ENCODE measurements at places on chromosomes 4 and X. TPM values are rescaled to one million over a fixed set of nuclear protein-coding genes. Genes with fewer than 3 reads are reported as not detected.

NEIL3 gene
- 2.5 TPM for polyA plus RNA-seq

DSPP gene
- 0.05 TPM for polyA plus RNA-seq

DNA sequence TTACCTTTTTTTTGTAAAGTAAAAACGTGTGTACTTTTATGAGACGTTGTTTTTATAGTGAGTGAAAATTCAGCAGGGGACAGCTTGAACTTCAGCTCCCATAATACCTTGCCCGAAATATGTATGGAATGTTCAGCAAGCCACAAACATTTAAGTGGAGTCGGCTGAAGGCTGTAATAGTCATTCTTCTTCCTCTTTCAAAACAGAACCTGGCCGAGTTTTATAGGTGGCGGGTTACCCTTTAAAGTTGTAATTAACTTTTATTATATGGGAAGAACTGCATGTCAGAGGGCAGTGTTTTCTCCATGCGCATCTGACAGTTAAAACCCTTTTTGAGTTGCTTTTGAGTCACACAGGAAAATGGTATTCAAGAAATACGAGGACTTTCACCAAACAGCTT, 50.7 kb downstream of the CLDN34 start:
- H3K4me1 ChIP-seq, result peaks cover 13% of the 10 kb centered on the region
- no peak overlapping the region for H3K4me3 ChIP-seq
- peaks cover 9% of the 10 kb centered on the region for H3K27me3 ChIP-seq
- DNase-seq, result no peak

GRCh38 chr4:186954509-186954908, 230.9 kb upstream of the FAT1 start:
- no peak overlapping the region for H3K27ac ChIP-seq
- DNase-seq, result no peak
- no peaks in the 10 kb centered on the region for H3K4me1 ChIP-seq
- H3K27me3 ChIP-seq, result no peaks in the 10 kb centered on the region

VSIG4 gene
- 16.8 TPM for polyA plus RNA-seq

PCDH10 gene
- 80.9 TPM for polyA plus RNA-seq

GRCh38 chr4:110878413-110878812, 255.5 kb upstream of the PITX2 start:
- H3K4me3 ChIP-seq, result no peak overlapping the region
- no peak for DNase-seq
- no peaks in the 10 kb centered on the region for H3K36me3 ChIP-seq
- H3K4me1 ChIP-seq, result no peaks in the 10 kb centered on the region

CENPVL2 gene
- polyA plus RNA-seq, result 7.7 TPM

NKX6-1 gene
- 18.4 TPM for polyA plus RNA-seq

CSAG2 gene
- polyA plus RNA-seq, result not detected

LUZP4 gene
- polyA plus RNA-seq, result not detected

DNA sequence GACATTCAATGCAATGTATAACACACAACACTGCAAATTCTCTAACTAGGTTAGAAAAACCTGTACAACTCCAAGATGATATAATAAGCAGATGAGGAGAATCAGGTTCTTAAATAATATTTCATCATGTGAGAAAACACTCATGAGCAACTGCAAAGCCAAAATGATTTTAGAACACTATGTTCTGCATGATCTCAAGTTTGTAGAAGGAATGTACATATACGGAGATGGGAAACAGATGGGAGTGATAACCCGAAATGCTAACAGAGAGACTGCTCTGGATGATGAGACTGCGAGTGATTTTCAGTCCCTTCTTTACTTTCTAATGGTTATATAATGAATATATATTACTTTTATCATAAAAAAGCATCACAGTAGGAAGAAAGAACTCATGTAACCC, 80.9 kb downstream of the PCYT1B start:
- no peak for DNase-seq
- no peak overlapping the region for H3K27ac ChIP-seq
- H3K36me3 ChIP-seq, result peaks cover 11% of the 10 kb centered on the region
- peaks cover 6% of the 10 kb centered on the region for H3K27me3 ChIP-seq
- peaks cover 6% of the 10 kb centered on the region for H3K4me1 ChIP-seq

GRCh38 chr4:19304028-19304427, 947.7 kb upstream of the SLIT2 start:
- no peaks in the 10 kb centered on the region for H3K4me1 ChIP-seq
- H3K4me3 ChIP-seq, result no peak overlapping the region
- no peaks in the 10 kb centered on the region for H3K27me3 ChIP-seq
- no peak for DNase-seq
- no peak overlapping the region for H3K27ac ChIP-seq
- no peaks in the 10 kb centered on the region for H3K36me3 ChIP-seq

NOX1 gene
- polyA plus RNA-seq, result 0.84 TPM

GIMD1 gene
- not detected for polyA plus RNA-seq

ABLIM2 gene
- polyA plus RNA-seq, result 60.4 TPM

WWC2 gene
- polyA plus RNA-seq, result 19.0 TPM

GAB1 gene
- 38.6 TPM for polyA plus RNA-seq

DNA sequence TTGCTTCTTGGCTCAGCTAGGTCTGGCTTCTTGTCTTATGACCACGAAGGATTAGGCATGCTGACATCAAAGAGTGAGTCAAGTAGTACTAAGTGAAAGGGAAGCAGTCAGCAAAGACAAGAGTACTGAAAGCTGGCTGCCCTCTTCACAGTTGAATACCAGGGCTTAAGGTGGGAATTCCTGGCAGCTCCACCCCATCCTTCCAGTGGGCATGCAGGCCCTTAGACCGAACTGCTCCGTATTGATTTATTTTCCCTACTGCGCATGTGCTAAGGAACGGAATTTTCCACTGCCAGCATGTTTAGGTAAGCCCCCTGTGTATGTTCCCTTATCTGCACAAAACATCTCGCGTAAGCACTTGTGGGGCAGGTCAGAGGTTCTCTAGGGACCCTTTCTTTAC, 2320.1 kb downstream of the ARAP2 start:
- no peak for DNase-seq
- no peak overlapping the region for H3K27ac ChIP-seq
- H3K4me1 ChIP-seq, result no peaks in the 10 kb centered on the region
- H3K36me3 ChIP-seq, result no peaks in the 10 kb centered on the region

- H3K27me3 ChIP-seq, result no peaks in the 10 kb centered on the region
- H3K4me3 ChIP-seq, result no peak overlapping the region
Observed at GRCh38 chr4:156763511-156763910, 208.1 kb downstream of the PDGFC start.

GRCh38 chrX:45424326-45424725, 223.7 kb upstream of the DIPK2B start:
- H3K27ac ChIP-seq, result no peak overlapping the region
- H3K27me3 ChIP-seq, result no peaks in the 10 kb centered on the region
- no peak overlapping the region for H3K4me3 ChIP-seq
- no peaks in the 10 kb centered on the region for H3K36me3 ChIP-seq
- no peaks in the 10 kb centered on the region for H3K4me1 ChIP-seq

SLC9B1 gene
- polyA plus RNA-seq, result 2.7 TPM

DNA sequence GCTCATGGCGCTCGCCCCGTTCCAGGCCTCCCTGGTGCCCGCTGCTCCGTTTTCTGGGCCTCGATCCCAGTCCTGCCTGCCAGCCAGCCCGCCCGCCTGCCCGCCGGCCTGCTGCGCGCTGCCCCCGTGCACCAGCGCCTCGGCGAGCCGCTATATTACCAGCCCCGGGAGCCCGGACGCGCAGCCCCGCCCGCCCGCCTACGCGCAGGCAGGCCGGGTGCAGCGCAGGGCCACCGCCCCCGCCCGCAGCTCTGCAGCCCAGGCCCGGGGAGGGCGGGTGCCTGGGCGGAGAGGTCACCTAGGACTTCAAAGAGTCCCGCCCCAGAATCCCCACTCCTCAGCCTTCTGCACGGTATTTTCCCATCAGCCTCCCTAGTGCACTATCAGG, at the start of gene MAOB:
TSS of gene MAOB (minus strand) at position 157 of the 388 bp plus-strand sequence. CDS start at position 6, 151 bp downstream.
- H3K36me3 ChIP-seq, result no peaks in the 10 kb centered on the region
- peaks cover 8% of the 10 kb centered on the region for H3K4me1 ChIP-seq
- peak within 1 kb of the TSS; percentile 40 for H3K4me3 ChIP-seq
- peak within 1 kb of the TSS; percentile 3 for H3K27ac ChIP-seq
- H3K27me3 ChIP-seq, result peaks cover 16% of the 10 kb centered on the region
- no peak for DNase-seq

DNA sequence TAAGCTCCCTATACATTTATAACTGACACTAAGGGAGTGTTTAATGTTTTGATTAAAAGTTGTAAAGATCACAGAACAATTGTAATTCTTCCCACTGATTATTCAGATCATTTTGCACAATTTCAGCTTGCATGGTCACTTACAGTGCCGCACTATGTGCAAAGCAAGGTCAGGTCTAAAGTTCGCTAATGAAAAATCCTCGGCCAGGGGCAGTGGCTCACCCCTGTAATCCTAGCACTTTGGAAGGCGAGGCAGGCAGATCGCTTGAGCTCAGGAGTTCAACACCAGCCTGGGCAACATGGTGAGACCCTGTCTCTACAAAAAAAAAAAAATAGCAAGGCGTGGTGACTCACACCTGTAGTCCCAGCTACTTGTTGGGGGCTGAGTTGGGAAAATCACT, 57.0 kb downstream of the PKD2 start:
- H3K36me3 ChIP-seq, result peaks cover 37% of the 10 kb centered on the region
- H3K27ac ChIP-seq, result no peak overlapping the region
- no peak overlapping the region for H3K4me3 ChIP-seq
- no peak for DNase-seq
- no peaks in the 10 kb centered on the region for H3K4me1 ChIP-seq

- H3K27ac ChIP-seq, result peak within 1 kb of the TSS; percentile 61
- H3K27me3 ChIP-seq, result no peaks in the 10 kb centered on the region
- H3K36me3 ChIP-seq, result peaks cover 16% of the 10 kb centered on the region
- H3K4me1 ChIP-seq, result peaks cover 18% of the 10 kb centered on the region
- peak within 1 kb of the TSS; percentile 58 for H3K4me3 ChIP-seq
Observed at GRCh38 chr4:24912252-24913118, at the start of gene CCDC149. CCDC149 (minus strand) TSS chr4:24913042; CDS start chr4:24912864, 178 bp downstream.

GPC3 gene
- polyA plus RNA-seq, result 73.0 TPM

MAGED4 gene
- 231 TPM for polyA plus RNA-seq

AFM gene
- polyA plus RNA-seq, result not detected

NUDT10 gene
- polyA plus RNA-seq, result 25.5 TPM

RNF150 gene
- 14.3 TPM for polyA plus RNA-seq

DNA sequence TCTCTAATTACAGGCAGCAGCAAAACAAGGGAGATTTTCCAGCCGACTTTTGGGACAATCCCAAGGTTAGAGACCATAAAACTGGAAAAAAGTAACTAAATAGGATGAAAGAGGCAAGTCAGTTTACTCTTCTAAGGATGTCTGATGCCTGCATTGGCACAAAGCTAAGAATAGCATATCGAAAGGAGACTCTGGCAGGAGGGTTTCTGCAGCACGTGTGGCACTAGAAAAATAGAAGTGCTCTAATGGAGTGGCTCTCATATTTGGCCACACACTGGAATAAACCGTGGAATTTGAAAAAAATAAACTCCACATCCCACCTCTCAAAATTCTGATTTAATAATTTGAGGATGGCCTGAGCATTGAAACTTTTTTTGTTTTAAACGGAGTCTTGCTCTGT, 77.2 kb upstream of the ARSJ start:
- no peak for DNase-seq
- H3K4me3 ChIP-seq, result no peak overlapping the region
- no peaks in the 10 kb centered on the region for H3K36me3 ChIP-seq
- no peaks in the 10 kb centered on the region for H3K4me1 ChIP-seq
- no peak overlapping the region for H3K27ac ChIP-seq

GRCh38 chr4:53050361-53050774, 188.3 kb downstream of the RASL11B start:
- H3K36me3 ChIP-seq, result no peaks in the 10 kb centered on the region
- DNase-seq, result no peak
- no peaks in the 10 kb centered on the region for H3K4me1 ChIP-seq
- H3K27me3 ChIP-seq, result no peaks in the 10 kb centered on the region
- H3K27ac ChIP-seq, result no peak overlapping the region

GRCh38 chrX:31872007-31872406, 800.2 kb upstream of the FTHL17 start:
- peak; percentile 12 for DNase-seq
- H3K36me3 ChIP-seq, result no peaks in the 10 kb centered on the region
- no peaks in the 10 kb centered on the region for H3K27me3 ChIP-seq
- H3K27ac ChIP-seq, result no peak overlapping the region
- H3K4me1 ChIP-seq, result no peaks in the 10 kb centered on the region

GABRE gene
- 12.6 TPM for polyA plus RNA-seq

GRCh38 chr4:82776925-82777542, 21.6 kb downstream of the SCD5 start:
- H3K27me3 ChIP-seq, result no peaks in the 10 kb centered on the region
- H3K36me3 ChIP-seq, result peaks cover 12% of the 10 kb centered on the region
- peak overlapping the region; percentile 40 for H3K27ac ChIP-seq
- no peak overlapping the region for H3K4me3 ChIP-seq
- H3K4me1 ChIP-seq, result peaks cover 41% of the 10 kb centered on the region

- H3K27ac ChIP-seq, result no peak overlapping the region
- peaks cover 6% of the 10 kb centered on the region for H3K36me3 ChIP-seq
- no peak overlapping the region for H3K4me3 ChIP-seq
- no peaks in the 10 kb centered on the region for H3K27me3 ChIP-seq
Observed at GRCh38 chr4:152894673-152895072, 41.5 kb upstream of the FHDC1 start.

DNA sequence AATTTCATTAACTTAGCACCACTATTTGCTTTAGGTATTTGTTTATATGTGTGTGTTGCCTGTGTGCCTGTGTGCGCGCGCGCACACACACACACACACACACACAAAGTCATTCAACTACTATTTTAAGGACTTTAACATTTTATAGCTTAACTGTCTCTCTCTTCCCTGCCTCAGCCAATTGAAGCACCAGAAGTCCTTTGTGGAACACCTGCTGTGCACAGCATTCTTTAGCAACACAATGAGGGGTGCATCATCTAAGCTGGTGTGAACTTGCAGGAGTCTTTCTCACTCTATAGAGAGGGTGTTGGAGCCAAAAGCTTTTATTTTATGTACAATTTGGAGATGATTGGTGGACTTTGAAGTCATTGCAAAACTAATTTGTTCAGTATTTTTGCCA, 31.3 kb downstream of the SLIT2 start:
- H3K4me3 ChIP-seq, result no peak overlapping the region
- no peak overlapping the region for H3K27ac ChIP-seq
- H3K4me1 ChIP-seq, result no peaks in the 10 kb centered on the region
- H3K27me3 ChIP-seq, result no peaks in the 10 kb centered on the region
- DNase-seq, result no peak

FSTL5 gene
- 28.3 TPM for polyA plus RNA-seq

PKD2 gene
- 24.4 TPM for polyA plus RNA-seq

CT55 gene
- 0.12 TPM for polyA plus RNA-seq
